ENCODE measurements at places on chromosomes 6 and 20. TPM values are rescaled to one million over a fixed set of nuclear protein-coding genes. Genes with fewer than 3 reads are reported as not detected.
A peak's percentile ranks its signal among the peaks of the same experiment; 100 is the strongest.

- DNase-seq, result no peak
Observed at GRCh38 chr6:100751590-100751989, 129.5 kb downstream of the ASCC3 start.

The C6orf136 gene
- 34.7 TPM for total RNA-seq

GRCh38 chr6:6891949-6892461 is 215.8 kb upstream of the RREB1 start:
- DNase-seq, result no peak

GRCh38 chr6:100453701-100454521 is 10.8 kb downstream of the SIM1 start:
- DNase-seq, result no peak

DNA sequence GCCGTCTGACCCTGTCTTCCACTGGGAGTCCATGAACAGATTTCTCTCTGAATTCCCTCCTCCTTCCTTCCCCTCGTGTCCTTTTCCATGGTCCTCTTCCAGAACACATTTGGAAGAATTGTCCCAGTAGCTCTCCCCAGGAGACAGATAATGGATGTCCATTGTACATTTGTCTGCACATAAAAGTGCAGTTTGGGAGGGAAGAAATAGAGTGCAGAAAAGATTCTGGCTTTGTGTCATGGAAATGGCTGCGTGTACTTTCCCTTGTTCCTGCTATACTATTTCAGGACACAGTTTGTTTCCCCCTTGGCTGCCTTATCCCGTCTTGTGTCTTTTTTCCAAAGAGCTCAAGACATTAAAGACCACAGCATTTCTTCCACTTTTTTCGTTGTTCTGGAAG is 127.6 kb downstream of the SYNDIG1 start:
- no peak for DNase-seq

GRCh38 chr6:98946266-98946878 is 1.4 kb downstream of the FBXL4 start:
- DNase-seq, result no peak

DNA sequence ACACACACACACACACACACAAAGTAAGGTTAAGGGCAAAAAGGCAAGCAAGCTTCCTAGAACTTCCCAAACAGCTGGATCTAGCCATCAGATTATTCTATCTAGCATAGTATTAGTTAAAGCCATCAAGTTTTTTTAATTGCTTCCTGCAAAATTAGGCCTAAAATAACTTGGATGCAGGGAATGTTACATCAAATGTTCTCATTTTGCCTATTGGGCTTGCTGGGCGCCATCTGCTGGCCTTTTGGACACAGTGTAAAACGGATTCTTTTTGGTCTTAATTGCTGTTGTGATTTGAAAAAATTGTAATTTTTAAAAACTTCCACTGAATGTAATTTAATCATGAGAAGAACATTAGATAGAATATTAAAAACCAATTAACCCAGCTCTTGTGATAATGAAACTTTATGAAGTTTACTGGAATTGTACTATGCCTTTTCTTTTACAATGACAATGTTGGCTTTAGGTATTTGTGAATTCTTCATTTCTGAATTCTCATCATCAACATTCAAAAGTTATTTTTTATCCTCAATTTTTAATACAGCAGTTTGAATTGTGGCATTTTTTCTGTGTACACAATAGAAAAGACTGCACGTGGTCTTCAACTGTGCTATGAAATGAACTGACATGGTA is 6.8 kb downstream of the MKKS start:
- peak; percentile 36 for DNase-seq

DNA sequence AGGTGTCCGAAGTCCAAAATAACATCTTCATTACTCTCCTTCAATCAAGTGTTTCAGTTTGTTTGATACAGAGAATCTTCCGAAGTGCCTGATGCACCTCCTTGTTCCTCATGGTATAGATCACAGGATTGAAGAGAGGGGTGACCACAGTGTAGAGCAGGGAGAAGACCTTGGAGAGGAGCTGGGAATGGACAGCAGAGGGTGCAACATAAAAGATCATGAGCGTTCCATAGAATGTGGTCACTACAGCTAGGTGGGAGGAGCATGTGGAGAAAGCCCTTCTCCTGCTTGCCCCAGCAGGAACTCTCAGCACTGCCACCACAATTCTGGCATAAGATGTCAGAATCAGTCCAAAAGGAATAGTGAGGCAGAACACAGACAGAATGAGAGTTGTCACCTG is 11.9 kb downstream of the OR12D1 start:
- no peak for DNase-seq

DNA sequence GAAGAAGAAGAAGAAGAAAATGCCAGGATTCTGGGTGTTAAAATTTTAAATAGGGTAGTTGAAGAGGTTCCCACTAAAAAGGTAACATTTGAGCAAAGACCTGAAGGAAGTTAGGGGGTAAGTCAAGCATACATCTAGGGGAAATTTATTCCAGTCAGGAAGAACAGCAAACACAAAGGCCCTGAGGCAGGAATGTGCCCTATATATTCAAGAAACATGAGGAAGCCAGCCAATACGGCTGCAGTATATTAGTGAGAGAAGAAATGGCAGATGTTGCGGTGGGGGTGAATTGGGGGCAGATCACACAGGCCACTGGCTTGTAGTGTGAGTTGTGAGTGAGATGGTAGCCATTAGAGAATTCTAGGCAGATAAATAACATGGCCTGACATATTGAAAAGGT is 6.0 kb downstream of the ZNF76 start:
- DNase-seq, result no peak

- DNase-seq, result no peak
Observed at GRCh38 chr6:125259354-125259736, 42.4 kb downstream of the HDDC2 start.

The DNAH8 gene
- total RNA-seq, result 0.22 TPM

GRCh38 chr6:42316981-42317380 is 99.3 kb upstream of the MRPS10 start:
- no peak for DNase-seq

The CLPSL1 gene
- total RNA-seq, result not detected

GRCh38 chr6:161772176-161772575 is 498.3 kb upstream of the AGPAT4 start:
- DNase-seq, result no peak

DNA sequence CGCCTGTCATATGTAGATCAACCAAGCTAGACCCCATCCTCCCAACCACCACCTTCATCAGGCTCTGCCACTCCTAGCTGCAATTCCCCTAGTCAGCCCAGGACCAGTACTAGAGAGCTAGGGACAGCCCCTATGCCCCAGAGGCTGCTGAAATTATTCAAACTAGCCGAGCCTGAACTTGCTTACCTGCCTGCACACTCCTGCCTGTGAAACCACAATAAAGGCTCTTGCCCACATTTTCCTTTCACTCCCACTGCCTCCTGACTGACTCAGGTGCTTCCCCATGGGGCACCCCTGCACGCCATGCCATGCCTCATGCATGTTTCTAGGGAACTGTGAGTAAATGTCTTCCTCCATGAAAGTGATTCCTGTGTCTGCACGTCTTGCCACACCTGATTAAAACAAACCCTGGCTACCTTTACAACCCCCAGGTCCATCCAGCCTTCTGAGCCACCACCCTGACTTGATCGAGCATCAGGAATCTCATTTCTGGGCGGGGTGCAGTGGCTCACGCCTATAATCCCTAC is 66.5 kb upstream of the IER3 start:
- DNase-seq, result peak; percentile 76

DNA sequence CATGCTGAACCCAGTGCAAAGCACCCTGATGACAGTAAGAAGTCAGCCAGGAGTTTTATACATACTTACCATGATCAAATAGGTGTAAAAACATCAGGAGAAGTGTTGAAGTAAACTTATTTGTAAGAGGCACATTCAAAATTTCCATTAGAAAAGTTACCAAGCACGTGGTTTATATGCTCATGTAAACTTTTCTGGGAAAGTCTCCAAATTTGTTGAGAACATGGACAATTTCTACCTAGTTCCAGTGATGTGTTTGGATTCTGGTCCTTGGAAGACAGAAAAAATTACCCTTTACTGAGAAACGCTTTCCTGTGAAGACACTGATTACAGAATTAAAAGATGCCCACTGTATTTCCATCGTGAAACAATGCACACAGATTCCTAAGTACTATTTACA is 288.9 kb upstream of the CDH4 start:
- no peak for DNase-seq

DNA sequence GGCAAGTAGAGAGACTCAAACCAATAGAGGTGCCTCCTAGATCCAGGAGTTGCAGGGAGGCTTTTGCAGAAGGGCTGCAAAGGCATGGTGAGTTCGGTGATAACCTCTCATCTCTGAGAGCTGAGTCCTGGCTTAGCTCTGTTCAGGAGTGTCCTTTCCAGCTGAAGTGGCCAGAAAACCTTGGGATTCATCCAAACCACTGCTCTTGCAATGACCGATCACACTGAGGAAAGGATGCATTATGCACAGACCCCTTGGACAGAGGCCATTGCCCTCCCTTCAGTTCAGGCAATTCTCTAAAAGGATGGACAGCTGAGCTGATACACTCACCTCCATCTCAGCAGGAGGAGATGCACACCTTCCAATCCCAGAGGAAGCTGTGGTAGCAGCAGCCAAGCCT is 158.8 kb upstream of the ENPP5 start:
- DNase-seq, result no peak

The HSPA12B gene
- 0.08 TPM for total RNA-seq

GRCh38 chr6:49556429-49556837 is 6.0 kb downstream of the C6orf141 start:
- DNase-seq, result no peak

GRCh38 chr6:84771125-84771755 is 6.8 kb upstream of the TBX18 start:
- no peak for DNase-seq

The BMP5 gene
- total RNA-seq, result not detected

The PRL gene
- total RNA-seq, result 0.24 TPM

DNA sequence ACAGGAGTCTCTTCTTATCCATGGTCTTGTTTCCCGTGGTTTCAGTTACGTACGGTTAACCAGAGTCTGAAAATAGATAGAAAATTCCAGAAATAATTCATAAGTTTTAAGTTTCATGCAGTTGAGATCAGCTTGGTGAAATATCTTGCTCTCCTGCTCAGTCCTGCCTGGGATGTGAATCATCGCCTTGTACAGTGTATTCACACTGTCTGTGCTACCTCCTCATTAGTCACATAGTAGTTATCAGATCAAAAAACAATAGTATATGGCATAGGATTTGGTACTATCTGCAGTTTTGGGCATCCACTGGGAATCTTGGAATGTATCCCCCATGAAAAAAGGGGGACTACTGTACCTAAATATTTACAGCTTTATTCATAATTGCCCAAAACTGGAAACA is 22.7 kb upstream of the MOCS1 start:
- no peak for DNase-seq

GRCh38 chr6:138537106-138537505 is 37.8 kb upstream of the NHSL1 start:
- no peak for DNase-seq

- DNase-seq, result no peak
Observed at GRCh38 chr20:4926531-4927156, 74.7 kb downstream of the SLC23A2 start.

- no peak for DNase-seq
Observed at GRCh38 chr6:112933947-112934346, 586.8 kb downstream of the RFPL4B start.

- DNase-seq, result no peak
Observed at GRCh38 chr20:58636983-58637421, 14.1 kb upstream of the STX16 start.

The MAPK13 gene
- 48.4 TPM for total RNA-seq

DNA sequence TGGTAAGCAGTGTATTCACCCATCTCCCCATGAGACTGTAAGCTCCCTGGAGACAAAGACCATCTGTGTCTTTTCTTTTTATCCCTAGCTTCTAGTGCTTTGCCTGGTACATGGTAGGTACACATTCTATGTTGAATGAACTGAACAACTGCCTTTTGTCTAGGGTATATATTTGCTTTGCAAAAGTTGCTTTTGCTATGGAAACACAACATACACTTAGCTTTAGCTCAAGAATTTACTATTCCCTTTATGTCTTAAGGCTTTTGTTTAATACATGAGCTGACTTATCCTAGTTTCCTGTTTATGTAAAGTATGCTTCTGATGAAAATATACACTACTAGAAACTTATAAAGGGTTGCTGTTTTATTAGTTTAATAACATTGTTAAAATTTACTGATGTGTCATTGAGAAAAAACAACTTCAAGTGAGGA is 198.2 kb downstream of the PRL start:
- DNase-seq, result no peak

DNA sequence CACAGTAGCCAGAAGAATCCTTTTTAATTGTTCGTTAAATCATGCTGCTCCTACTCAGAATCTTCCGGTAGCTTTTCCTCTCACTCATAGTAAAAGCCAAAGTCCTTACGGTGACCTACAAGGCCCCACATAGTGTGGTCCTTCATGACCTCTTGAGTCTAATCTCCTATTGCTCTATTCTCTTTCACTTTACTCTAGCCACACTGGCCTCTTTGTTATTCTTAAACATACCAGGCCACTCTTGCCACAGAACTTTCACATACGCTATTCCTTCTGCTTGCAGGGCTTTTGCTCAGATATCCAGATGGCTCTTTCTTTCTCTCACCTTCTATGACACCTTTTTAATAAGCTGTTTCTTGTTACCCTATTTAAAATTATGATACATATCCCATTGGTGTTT is 25.7 kb downstream of the ZNF391 start:
- no peak for DNase-seq

The FAM217A gene
- not detected for total RNA-seq

DNA sequence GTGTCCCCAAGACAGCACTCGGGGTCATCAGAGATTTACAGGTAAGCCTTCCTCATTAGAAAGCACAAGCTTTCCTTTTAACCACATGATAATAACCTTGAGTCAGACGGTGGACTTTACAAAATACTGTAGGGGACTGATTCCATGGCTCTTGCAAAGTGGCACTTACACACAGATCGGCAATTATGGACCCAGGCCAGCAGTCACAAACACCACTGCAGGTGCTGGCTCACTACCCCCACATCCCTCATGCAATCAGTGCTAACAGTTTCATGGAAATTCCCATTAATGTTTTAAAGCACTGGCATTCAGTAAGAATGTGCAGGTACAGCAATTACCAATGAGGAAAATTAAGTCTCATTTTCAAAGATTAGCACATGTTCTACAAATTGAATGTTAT is 516.5 kb downstream of the PRKN start:
- no peak for DNase-seq

Data from activated T-cell treated with anti-CD3 and anti-CD28 coated beads, Interleukin-2, amount 50 U/mL, for 4 hours (primary cell).